Activated T-helper 17 cell treated with anti-CD3 and anti-CD28 coated beads, Interleukin-2, amount 50 U/mL, for 72 hours (primary cell): ENCODE measurements at places on chromosomes 2 and 18. TPM values are rescaled to one million over a fixed set of nuclear protein-coding genes. Genes with fewer than 3 reads are reported as not detected.

NOL4 gene
- not detected for total RNA-seq

YWHAQ gene
- 283 TPM for total RNA-seq

CMPK2 gene
- total RNA-seq, result 2.0 TPM

CNDP1 gene
- not detected for total RNA-seq

GNLY gene
- total RNA-seq, result 32.4 TPM

FAM117B gene
- 26.1 TPM for total RNA-seq
